ENCODE measurements at places on chromosomes 13 and 19.

GRCh38 chr13:29693275-29693945 lies 97.9 kb upstream of the SLC7A1 start:
- no peak for DNase-seq

GRCh38 chr13:77698201-77699058 lies 943 bp downstream of the SLAIN1 start:
- DNase-seq, result peak; percentile 46

- no peak for DNase-seq
Observed at GRCh38 chr19:9052894-9053293, 34.0 kb upstream of the OR1M1 start.

- DNase-seq, result no peak
Observed at GRCh38 chr13:24323036-24323738, 13.8 kb downstream of the C1QTNF9 start.
